ENCODE measurements at places on chromosomes 11 and 22.

DNA sequence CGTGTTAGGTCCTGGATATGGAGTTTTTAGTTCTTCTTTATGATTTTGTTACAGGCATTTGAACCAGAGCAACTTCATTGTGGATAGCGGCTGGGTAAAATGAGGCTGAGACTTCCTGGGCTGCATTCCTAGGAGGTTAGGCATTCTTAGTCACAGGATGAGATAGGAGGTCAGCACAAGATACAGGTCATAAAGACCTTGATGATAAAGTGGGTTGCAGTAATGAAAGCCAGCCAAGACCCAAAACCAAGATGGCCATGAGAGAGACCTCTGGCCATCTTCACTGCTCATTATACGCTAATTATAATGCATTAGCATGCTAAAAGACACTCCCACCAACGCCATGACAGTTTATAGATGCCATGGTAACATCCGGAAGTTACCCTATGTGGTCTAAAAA lies 23.4 kb upstream of the CLMP start:
- no peak for DNase-seq

GRCh38 chr11:114416441-114416961 lies 16.0 kb downstream of the RBM7 start:
- DNase-seq, result no peak

GRCh38 chr11:22539821-22540256 lies 85.8 kb downstream of the FANCF start:
- no peak for DNase-seq

GRCh38 chr11:18974192-18974591 lies 35.0 kb upstream of the MRGPRX1 start:
- no peak for DNase-seq

- DNase-seq, result no peak
Measured at GRCh38 chr11:31805629-31806185, 5.4 kb downstream of the PAX6 start.

DNA sequence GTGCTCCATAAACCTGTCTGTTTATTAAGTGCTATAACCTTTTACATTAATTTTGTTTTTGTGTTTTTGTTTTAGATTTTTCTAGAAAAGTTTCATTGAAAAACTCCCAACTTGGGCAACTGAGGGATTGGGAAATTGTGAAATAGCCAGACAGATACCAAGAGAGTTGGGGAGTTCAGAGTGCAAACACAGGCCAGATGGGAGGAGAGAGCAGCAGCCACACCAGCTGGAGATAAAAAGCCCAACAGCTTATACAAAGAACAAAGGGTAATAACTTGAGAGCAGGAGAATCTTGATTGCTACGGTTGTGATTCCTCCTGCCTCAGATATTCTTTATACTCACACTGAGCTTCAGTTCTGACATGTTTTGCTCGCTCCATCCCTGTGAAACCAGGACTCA lies 1642.2 kb downstream of the LRRC4C start:
- DNase-seq, result no peak

DNA sequence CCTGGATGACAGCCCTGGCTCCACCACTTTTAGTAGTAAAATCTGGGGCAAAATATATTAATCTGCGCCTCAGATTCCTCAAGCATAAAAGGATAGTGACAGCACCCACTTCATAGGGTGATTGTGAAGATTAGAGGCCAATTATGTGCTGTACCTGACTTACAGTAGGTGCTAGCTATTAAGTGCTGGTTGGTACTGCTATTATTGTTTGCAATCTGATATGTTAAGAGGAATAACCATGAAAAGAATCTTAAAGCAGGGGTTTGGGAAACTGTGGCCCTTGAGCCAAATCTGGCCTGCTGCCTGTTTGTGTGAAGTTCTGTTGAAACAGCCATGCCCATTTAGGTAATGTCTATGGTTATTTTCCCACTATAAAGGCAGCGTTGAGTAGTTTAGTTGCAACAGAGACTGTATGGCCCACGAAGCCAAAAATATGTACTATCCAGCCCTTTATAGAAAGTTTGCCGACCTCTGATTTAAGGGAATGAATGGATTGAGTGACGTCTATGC lies 44.7 kb upstream of the MN1 start:
- no peak for DNase-seq

DNA sequence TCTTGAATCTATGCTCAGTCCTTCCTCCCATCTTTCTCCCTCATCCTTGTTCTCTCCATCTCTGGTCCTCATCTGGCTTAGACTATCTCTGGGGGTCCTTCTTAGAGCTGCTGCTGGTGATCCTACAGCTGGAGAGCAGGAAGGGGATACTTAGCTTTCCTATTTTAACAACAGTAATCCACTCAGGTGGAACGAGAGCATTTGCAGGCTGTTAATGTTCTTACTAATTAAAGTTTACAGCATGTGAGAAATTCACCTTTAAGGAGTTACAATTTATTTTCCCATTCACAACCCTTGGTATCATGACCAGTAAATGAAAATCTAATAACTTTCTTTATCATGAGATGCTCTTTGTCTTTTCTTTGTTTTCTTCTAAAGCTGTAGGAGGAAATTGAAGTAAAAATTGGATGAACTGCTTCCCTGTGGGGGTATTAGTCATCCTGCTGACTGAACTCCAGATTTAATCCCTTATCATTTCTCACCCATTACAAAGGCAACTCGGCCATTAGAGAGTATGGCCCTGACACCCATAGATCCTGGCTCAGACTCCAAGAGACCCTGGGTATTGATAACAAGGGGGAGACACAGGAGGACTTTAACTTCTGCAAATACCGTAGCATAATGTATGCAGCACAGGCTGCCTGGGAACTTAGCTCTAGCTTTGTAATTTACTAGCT lies 37.6 kb upstream of the MTNR1B start:
- DNase-seq, result no peak

GRCh38 chr22:24165673-24166072 lies 15.6 kb upstream of the SUSD2 start:
- DNase-seq, result no peak

- DNase-seq, result no peak
Measured at GRCh38 chr11:60848714-60849151, 6.8 kb downstream of the CCDC86 start.

DNA sequence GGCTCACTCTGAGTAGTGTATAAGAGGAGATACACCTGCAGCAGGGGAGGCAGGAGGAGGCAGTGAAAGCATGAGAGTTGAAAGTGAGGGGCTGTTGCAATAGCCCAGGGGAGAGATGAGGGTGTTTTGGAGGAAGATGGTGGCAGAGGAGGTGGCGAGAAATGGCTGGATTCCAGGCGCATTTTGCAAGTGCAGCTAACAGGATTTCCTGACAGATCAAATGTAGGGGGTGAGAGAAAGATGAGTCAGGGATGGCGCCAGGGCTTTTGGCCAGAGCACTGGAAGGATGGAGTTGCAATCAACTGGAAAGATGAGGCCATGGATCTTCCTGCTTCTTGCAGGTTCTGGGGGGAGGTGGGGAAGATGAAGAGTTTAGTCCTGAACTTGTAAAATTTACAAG lies 16.8 kb upstream of the TSPAN18 start:
- no peak for DNase-seq

DNA sequence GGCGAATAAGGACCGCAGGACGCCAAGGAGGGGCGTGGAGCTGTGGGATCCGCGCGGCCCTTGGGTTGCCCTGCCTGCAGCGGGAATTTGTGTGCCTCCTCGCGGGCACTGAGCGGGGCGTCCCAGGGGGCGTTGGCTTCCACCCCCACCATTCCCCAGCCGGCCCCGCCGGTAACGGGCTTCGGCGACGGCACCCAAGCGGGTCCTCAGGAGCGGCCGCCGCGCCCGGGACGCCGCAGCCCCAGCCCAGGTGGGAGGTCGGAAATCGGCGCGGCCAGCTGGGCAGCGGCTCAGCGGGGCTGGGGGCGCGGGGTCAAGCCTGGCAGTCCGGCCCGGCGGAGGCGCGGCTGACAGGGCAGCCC lies 320 bp downstream of the CLTCL1 start:
- no peak for DNase-seq

GRCh38 chr11:15945726-15946125 lies 410.6 kb downstream of the SOX6 start:
- DNase-seq, result no peak

DNA sequence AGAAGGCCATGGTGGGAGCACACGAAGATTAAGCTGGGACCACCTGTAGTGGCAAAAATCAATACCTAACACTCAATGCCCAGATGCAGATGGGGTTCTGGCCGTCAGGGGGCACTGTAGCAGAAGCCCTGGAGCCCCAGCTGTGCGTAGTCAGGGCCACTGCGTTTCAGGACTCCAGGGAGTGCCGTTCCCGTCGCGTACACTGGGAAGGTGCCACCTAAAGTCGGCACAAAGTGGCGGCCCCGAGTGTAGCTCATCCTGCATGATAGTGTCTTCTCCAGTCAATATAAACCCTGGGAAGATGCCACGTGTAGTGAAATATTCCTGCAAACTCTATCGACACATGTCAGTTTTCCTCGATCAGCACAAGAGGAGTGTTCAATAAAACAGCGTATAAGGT lies 123.8 kb upstream of the NTM start:
- DNase-seq, result no peak

- no peak for DNase-seq
Measured at GRCh38 chr22:17548010-17548755, 15.1 kb upstream of the SLC25A18 start.

- DNase-seq, result no peak
Measured at GRCh38 chr11:116373104-116373944, 399.5 kb downstream of the BUD13 start.

GRCh38 chr22:21646608-21647590 lies 4.8 kb downstream of the SDF2L1 start:
- peak; percentile 83 for DNase-seq

DNA sequence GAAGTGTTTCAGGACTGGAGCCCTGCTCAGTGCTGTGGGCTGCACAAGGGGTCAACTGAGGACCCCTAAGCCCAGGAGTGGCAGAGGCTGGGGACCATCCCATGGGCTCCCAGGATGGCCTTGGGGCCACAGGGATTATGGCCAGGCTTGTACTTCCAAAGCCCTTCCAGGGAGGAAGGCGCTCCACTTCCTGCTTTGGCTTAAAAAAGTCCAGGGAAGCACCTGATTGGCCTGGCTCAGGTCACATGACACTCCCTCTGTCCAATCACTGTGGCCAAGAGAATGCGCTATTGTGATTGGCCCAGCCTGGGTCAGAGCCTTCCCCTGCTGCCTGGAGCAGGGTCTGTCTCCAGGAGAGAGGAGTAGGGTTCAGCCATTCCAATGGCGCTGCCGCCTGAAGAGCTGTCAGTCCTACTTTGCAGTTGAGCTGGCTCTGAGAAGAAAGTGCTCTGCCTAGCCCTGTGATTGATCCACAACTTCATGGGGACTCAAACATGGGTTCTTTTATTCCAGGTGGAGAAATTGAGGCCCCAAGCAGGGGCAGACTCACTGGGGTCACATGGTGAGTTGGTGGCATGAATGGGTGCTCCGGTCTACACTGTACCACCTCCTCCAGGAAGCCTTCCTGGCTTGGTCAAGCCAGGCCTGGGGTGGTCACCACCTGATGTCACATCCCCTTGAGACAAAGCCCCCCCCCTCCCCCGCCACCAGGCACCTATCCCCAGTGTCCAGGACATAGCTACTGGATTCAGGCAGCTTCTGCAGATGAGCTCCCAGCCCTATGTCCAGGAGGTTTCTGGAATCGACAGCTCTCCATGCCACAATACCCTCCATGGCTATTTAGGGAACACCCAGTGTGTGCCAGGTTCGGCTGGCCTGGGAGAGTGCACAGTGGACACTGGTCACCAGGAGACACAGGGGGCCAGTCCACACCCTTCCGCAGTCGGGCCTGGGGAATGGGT lies 48.2 kb downstream of the RTN4R start:
- no peak for DNase-seq

GRCh38 chr11:33769542-33769941 lies 4.8 kb downstream of the FBXO3 start:
- DNase-seq, result no peak

GRCh38 chr11:110766316-110766715 lies 54.1 kb upstream of the ARHGAP20 start:
- no peak for DNase-seq
